Progenitor cell of endocrine pancreas (in vitro differentiated cells): ENCODE measurements at places on chromosomes 5 and 9. TPM values are rescaled to one million over a fixed set of nuclear protein-coding genes. Genes with fewer than 3 reads are reported as not detected.

- H3K4me3 ChIP-seq: no peak overlapping the region
- no peak overlapping the region for H3K27ac ChIP-seq
- no peaks in the 10 kb centered on the region for H3K4me1 ChIP-seq
- no peaks in the 10 kb centered on the region for H3K36me3 ChIP-seq
- DNase-seq: no peak
Measured at GRCh38 chr5:143705381-143705780, 106.6 kb upstream of the HMHB1 start.

DNA sequence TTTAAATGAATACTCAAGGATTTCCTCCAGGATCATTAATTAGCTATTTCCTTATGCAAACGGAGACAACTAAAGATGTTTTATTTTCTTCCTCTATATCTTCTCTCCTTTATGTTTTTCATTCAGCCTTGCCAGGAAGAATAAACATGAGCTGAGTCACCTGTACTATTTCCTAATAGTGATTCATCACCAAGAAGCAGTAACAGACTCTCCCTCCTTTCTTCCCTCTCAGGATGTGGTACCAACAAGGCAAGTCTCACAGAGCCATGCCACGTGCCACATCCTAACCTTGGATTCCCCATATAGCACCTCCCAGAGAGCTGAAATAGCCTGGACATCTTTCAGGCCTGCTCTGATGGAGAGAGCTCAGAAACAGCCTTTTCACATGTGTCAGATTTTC, 758.6 kb upstream of the DMAC1 start:
- H3K36me3 ChIP-seq: no peaks in the 10 kb centered on the region
- H3K4me1 ChIP-seq: peaks cover 12% of the 10 kb centered on the region
- no peak overlapping the region for H3K27ac ChIP-seq
- H3K27me3 ChIP-seq: no peaks in the 10 kb centered on the region

- peak; percentile 35 for DNase-seq
- H3K4me3 ChIP-seq: peak overlapping the region; percentile 87
- peaks cover 31% of the 10 kb centered on the region for H3K4me1 ChIP-seq
- peaks cover 6% of the 10 kb centered on the region for H3K36me3 ChIP-seq
Measured at GRCh38 chr9:100473276-100474081, 530 bp downstream of the TMEFF1 start.

The PDE6A gene
- 0.07 TPM in 1 of 2 replicates, not detected in the other for total RNA-seq

GRCh38 chr9:111113712-111114111, 75.4 kb upstream of the LPAR1 start:
- H3K27ac ChIP-seq: no peak overlapping the region
- H3K4me3 ChIP-seq: no peak overlapping the region
- H3K27me3 ChIP-seq: no peaks in the 10 kb centered on the region

DNA sequence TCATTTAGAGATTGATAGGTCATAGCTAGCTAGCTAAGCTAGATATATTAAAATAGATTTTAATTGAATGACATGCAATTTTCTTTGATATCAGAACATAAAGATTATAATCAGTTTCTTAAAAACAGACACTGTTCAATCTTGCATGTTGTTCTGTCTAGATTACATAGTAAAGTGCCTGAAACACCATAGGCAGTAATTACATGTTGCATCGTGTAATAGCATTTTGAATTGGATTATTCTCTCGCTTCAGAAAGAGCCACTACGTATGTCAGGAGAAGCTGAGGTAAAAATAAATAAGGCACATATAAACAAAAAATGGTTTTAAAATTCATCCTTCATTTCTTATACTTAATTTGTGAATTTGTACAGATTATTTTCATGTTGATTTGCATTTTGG, 148.0 kb upstream of the CDH12 start:
- no peaks in the 10 kb centered on the region for H3K4me1 ChIP-seq
- no peak overlapping the region for H3K27ac ChIP-seq
- H3K4me3 ChIP-seq: no peak overlapping the region
- no peak for DNase-seq
- H3K36me3 ChIP-seq: no peaks in the 10 kb centered on the region
- H3K27me3 ChIP-seq: no peaks in the 10 kb centered on the region

- H3K4me1 ChIP-seq: peaks cover 34% of the 10 kb centered on the region
- no peak overlapping the region for H3K4me3 ChIP-seq
- no peaks in the 10 kb centered on the region for H3K27me3 ChIP-seq
- peak overlapping the region; percentile 11 for H3K27ac ChIP-seq
- H3K36me3 ChIP-seq: no peaks in the 10 kb centered on the region
Measured at GRCh38 chr5:14200312-14200990, 57.3 kb downstream of the TRIO start.

DNA sequence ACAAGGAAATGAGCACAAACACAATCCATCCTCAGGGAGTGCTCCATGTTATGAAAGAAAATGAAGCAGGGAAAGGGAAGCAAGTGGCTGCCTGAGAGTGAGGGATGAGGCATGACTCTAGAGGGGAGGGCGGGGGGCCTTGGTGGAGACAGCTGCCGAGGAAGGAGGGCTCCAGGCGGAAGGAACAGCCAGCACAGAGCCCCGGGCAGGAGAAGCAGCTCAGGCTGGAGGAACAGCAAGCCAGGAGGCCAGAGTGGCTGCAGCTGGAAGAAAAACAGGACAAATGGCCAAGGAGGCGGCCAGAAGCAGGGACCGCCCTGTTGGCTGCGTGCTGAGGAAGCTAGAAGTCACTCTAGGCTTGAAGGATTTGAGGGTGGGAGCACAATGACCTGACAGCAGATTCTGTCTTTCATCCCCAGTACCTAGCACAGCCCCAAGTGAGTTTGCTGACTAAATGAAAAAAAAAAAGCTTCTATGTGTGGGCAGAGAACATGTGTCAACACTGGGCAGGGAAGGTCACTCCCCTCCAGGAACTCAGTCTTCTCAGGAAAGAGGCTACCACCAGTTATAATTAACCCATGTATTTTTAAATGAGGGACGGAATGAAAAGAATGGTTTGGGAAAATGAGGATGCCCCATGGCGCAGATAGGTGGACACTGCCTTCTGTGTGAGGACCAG, 142.8 kb downstream of the DCP2 start:
- H3K4me1 ChIP-seq: peaks cover 27% of the 10 kb centered on the region
- no peak overlapping the region for H3K4me3 ChIP-seq
- H3K27me3 ChIP-seq: no peaks in the 10 kb centered on the region
- peaks cover 1% of the 10 kb centered on the region for H3K36me3 ChIP-seq
- peak overlapping the region; percentile 6 for H3K27ac ChIP-seq
- DNase-seq: no peak

The KIF2A gene
- 69.3 and 75.3 TPM in 2 replicates for total RNA-seq

GRCh38 chr5:63820577-63820976, 141.7 kb downstream of the HTR1A start:
- no peak for DNase-seq
- H3K27ac ChIP-seq: peak overlapping the region; percentile 20
- H3K36me3 ChIP-seq: no peaks in the 10 kb centered on the region

The CAPSL gene
- total RNA-seq: 0.93 and 1.1 TPM in 2 replicates

The DPYSL3 gene
- total RNA-seq: 56.0 and 60.4 TPM in 2 replicates

DNA sequence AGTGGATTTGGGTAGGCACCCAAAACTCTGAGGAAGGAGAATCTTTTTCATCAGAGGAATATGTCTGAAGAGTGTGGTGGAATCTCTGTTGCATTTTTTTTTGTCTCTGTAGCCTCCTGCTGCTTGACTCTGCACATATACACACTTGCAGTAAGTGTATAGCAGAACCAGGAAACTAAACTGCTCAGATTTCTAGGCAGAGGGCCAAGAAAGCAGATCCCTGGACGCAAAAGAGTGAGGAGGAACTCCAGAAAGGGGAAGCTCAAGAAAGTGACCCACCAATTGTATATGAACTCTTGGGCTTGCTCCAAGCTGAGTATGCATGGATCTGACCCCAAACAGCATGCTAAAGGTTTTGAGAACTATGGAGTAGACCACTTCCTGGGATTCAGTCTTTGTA, 181.8 kb downstream of the GADD45G start:
- H3K27ac ChIP-seq: no peak overlapping the region
- H3K4me1 ChIP-seq: peaks cover 2% of the 10 kb centered on the region
- peaks cover 29% of the 10 kb centered on the region for H3K27me3 ChIP-seq
- no peak overlapping the region for H3K4me3 ChIP-seq
- no peaks in the 10 kb centered on the region for H3K36me3 ChIP-seq
- DNase-seq: no peak

DNA sequence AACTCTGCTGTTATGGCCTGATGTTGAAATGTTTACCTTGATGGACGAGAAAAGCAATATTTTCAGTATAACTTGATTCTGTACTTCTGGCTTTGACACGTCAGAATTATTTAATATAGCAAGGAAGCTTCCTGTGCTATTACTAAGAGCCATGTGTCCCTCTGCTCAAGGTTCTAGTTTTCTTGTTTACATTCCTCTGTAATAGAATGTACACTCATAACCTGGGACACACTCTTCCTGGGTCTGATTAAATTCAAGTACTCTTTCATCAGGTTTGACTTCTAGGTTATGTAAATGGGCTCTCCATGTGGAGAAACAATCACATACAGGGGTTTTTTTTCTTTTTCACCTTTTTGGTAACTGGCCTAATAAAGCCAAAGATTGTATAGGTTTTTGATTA, 33.1 kb downstream of the GTF3C4 start:
- no peaks in the 10 kb centered on the region for H3K4me1 ChIP-seq
- no peaks in the 10 kb centered on the region for H3K36me3 ChIP-seq
- H3K27me3 ChIP-seq: peaks cover 2% of the 10 kb centered on the region
